ENCODE measurements at places on chromosomes 7 and 10. TPM values are rescaled to one million over a fixed set of nuclear protein-coding genes. Genes with fewer than 3 reads are reported as not detected.

Gene HTR5A
- total RNA-seq, result not detected

Gene NEUROG3
- total RNA-seq, result not detected

Gene CCL24
- total RNA-seq, result not detected

Gene GFRA1
- total RNA-seq, result not detected

- no peak overlapping the region for H3K4me3 ChIP-seq
- no peak overlapping the region for H3K27ac ChIP-seq
- H3K36me3 ChIP-seq, result no peaks in the 10 kb centered on the region
- H3K27me3 ChIP-seq, result peaks cover 13% of the 10 kb centered on the region
- DNase-seq, result no peak
These were observed 27.3 kb upstream of the PFKP start for GRCh38 chr10:3040069-3040468.

- H3K27ac ChIP-seq, result no peak overlapping the region
- H3K4me1 ChIP-seq, result peaks cover 12% of the 10 kb centered on the region
- H3K36me3 ChIP-seq, result no peaks in the 10 kb centered on the region
- H3K27me3 ChIP-seq, result peaks cover 11% of the 10 kb centered on the region
These were observed 34.8 kb downstream of the KLF6 start for GRCh38 chr10:3750006-3750816.

DNA sequence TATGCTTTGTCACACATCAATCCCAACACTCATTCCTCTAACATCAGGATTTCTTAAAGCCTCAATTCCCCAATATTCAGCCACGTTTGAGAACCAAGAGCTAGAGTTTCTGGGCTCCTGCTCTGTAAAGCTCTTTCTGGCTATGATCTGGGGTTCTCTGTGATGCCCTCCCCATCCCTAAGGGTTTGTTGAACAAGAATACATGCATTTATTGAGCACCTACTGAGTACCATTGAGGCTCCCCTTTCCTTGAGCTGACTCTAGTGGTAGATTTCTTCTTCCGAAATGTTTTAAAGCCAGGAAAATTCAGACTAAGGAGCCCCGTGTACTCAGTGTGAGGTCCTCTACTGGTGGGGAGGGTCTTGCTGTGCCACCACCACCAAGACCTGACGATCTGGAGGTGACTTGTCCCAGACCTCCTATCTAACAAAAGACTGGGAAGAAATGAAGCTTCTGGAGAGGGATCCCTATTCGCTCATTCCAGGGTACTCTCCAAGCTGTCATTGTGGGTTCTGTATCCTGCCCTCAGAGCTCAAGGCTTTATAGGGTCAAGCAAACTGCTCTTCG is 23.1 kb upstream of the SRGN start:
- H3K27me3 ChIP-seq, result no peaks in the 10 kb centered on the region
- H3K36me3 ChIP-seq, result peaks cover 3% of the 10 kb centered on the region
- H3K27ac ChIP-seq, result peak overlapping the region; percentile 94
- H3K4me1 ChIP-seq, result peaks cover 45% of the 10 kb centered on the region
- no peak for DNase-seq
- no peak overlapping the region for H3K4me3 ChIP-seq

DNA sequence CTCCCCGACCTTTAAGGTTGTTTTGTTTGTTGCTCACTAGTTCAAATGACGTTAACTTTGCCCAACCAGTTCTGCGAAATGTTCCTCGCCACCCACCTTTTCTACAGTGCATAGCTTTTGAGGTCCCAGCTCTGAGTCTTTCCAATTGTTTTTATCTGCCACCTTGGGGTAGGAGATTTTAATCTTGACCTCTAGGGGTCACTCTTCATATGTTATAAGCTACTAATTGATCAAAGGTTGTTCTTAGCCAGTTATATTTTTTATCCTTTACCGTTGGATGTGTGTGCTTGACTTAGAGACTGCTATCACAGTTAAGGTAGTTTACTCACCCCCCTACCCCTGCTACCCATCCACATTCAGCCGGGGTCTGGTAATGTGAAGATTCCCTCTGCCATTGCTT is 372.4 kb downstream of the SUGCT start:
- no peak overlapping the region for H3K27ac ChIP-seq
- no peaks in the 10 kb centered on the region for H3K27me3 ChIP-seq
- no peaks in the 10 kb centered on the region for H3K4me1 ChIP-seq
- no peak for DNase-seq
- H3K36me3 ChIP-seq, result no peaks in the 10 kb centered on the region
- H3K4me3 ChIP-seq, result no peak overlapping the region

GRCh38 chr7:154373956-154374355 is 321.8 kb downstream of the DPP6 start:
- no peak overlapping the region for H3K4me3 ChIP-seq
- H3K27me3 ChIP-seq, result no peaks in the 10 kb centered on the region
- H3K4me1 ChIP-seq, result no peaks in the 10 kb centered on the region

DNA sequence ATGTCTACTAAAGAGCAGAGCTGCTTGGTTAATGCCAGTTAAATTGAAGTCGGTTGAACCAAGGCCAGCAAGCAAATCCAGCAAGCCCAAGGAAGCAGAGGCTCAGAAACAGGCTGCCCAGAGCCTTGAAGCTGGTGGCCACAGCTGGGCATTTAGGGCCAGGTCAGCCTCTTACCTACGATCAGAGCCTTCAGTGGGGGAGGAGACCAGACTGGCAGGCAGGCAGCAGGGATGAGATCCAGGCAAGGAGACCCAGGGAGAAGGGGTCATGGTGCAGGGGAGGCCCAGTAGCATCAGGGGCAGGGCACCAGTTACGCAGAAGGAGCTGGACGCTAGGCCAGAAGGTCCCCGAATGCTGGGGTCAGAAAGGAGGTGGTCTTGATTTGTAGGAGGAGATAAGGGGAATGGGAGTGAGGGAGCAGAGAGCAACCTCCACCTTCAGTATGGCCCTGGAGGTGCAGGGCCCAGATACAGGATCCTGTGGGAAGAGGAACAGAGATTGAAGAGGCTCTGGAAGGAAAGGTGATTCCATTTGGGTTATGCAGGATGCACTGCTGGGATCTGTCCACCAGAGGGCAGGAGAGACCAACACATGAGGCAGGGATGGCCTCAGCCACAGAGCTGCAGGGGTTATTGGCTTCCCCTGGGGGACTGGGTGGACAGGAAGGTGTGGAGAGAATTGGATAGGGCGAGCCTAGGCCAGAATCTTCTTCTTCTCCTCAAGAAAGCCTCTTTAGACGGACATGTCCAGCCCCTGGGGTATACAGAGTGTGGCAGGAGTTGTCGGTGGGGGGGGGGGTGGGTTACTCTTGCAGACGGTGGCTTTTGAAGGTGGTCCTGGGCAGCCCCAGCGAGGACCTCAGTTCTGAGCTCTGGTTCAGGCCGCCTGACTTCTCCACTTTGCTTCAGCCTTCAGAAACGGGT is 132.6 kb upstream of the PODXL start:
- H3K27ac ChIP-seq, result no peak overlapping the region
- peaks cover 2% of the 10 kb centered on the region for H3K4me1 ChIP-seq

- peak within 1 kb of the TSS; percentile 97 for H3K4me3 ChIP-seq
- H3K4me1 ChIP-seq, result peaks cover 46% of the 10 kb centered on the region
- H3K27ac ChIP-seq, result peak within 1 kb of the TSS; percentile 99
These were observed at the start of gene NAMPT for GRCh38 chr7:106284714-106285050. Gene NAMPT, minus strand, starts transcription at chr7:106284983. Its CDS starts 99 bp downstream, at chr7:106284884.

DNA sequence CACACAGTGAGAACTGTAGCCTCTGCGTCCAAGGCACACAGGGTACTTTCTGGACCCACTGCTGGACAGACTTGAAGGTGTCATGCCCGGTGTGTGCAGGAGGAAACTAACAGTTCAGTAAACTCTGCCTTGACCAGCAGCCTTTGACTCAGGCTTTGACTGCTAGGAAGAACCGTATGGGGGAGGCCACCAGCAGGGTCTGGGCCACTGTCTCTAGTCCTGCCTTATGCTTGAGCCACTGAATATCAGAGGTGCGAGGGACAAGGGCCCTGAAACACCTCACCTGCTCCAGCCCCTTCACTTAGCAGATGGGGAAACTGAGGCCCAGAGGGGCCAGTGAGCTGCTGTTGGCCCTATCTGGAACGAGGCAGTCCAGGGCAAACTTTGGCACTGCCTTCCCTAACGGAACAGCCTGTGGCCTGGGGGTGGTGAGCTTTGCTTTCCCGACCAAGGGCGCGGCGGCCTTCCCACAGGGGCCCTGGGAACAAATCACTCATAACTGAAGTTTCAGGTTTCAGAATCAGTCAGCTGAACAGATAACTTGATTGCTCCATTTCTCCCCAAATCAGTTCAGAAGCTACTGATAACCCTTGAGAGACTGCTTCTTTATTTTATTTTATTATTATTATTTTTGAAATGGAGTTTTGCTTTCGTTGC is 130.0 kb downstream of the FAM53B start:
- no peak overlapping the region for H3K4me3 ChIP-seq
- H3K36me3 ChIP-seq, result peaks cover 16% of the 10 kb centered on the region
- peaks cover 23% of the 10 kb centered on the region for H3K4me1 ChIP-seq
- no peak overlapping the region for H3K27ac ChIP-seq

GRCh38 chr7:111532625-111533024 is 29.7 kb downstream of the IMMP2L start:
- no peak overlapping the region for H3K27ac ChIP-seq
- H3K27me3 ChIP-seq, result no peaks in the 10 kb centered on the region
- peaks cover 27% of the 10 kb centered on the region for H3K4me1 ChIP-seq
- H3K4me3 ChIP-seq, result no peak overlapping the region
- no peaks in the 10 kb centered on the region for H3K36me3 ChIP-seq

GRCh38 chr10:106309376-106309775 is 855.1 kb downstream of the SORCS1 start:
- H3K27ac ChIP-seq, result no peak overlapping the region
- H3K4me1 ChIP-seq, result no peaks in the 10 kb centered on the region
- H3K36me3 ChIP-seq, result no peaks in the 10 kb centered on the region
- H3K4me3 ChIP-seq, result no peak overlapping the region
- no peaks in the 10 kb centered on the region for H3K27me3 ChIP-seq

- H3K36me3 ChIP-seq, result no peaks in the 10 kb centered on the region
- H3K4me1 ChIP-seq, result no peaks in the 10 kb centered on the region
- no peak overlapping the region for H3K4me3 ChIP-seq
- no peaks in the 10 kb centered on the region for H3K27me3 ChIP-seq
- DNase-seq, result no peak
These were observed 24.3 kb downstream of the YKT6 start for GRCh38 chr7:44224974-44225565.

DNA sequence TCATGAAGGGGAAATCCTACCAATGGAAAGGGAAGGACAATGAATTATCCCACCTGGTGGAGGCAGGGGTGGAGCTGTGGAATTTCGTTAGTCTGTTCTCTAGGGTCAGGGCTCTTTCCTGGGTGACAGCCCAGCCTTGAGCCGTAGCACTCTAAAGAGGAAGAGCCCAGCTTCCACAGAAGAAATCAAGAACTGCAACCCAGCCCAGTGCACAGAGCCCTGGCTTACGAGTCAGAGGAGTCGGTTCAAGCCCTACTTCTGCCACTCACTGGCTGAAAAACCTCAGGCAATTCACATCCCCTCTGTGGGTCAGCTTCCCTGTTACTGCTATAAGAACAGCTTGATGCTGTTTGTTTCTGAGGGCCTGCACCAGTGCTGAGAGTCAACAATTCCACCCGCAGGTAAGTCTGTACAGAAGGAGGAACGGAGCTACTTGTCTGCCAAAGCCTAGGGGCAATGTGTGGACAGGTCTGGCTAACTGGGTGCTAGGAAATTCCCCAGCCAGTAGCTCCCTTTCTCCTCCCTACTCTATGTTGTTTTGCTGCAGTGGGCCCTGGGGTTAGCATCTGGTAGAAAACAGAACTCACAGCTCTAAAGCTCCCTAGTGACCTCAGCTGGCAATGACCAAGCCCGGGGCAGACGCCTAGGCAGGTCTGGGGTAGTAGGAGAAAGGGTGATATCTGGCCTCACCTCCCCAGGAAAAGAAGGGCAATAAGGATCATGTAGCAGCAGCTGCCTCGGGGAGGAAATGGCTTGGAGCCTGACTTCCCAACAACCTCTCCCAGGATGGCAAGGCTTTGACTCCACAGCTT is 3.3 kb downstream of the AVPI1 start:
- no peaks in the 10 kb centered on the region for H3K27me3 ChIP-seq
- peaks cover 17% of the 10 kb centered on the region for H3K4me1 ChIP-seq
- H3K4me3 ChIP-seq, result no peak overlapping the region
- no peak for DNase-seq
- no peaks in the 10 kb centered on the region for H3K36me3 ChIP-seq
- H3K27ac ChIP-seq, result no peak overlapping the region

DNA sequence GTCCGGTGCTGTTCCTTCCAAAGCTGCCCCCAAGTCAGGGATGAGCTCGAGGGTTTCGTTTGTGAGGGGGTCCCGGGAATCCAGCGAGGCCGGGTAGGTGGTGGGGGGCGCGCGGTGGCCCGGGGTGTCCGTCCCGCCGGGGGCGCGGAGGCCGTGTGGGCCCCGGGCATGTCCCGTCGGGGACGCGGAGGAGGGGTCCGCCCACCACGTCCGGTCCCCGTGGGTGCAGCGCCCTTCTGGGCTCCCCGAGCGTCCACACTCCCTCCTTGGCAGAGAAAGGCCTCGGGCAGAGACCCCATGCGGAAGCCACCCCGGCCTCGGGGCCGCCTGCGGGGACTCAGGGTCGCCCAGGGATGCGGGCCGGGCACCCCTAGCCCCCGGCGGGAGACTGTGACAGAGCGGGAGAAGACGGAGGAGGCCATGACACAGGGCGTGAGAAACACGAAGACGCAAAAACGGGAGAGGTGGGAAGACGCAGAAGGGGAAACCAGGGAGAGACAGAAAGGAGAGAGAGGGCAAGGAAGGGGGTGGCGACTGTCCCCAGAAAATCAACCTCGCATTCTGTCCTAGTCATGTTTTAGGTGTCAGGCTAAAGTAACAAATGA is 640 bp upstream of the ZNF425 start:
- H3K27me3 ChIP-seq, result no peaks in the 10 kb centered on the region
- peaks cover 44% of the 10 kb centered on the region for H3K36me3 ChIP-seq
- peak overlapping the region; percentile 100 for H3K4me3 ChIP-seq
- peak; percentile 66 for DNase-seq

DNA sequence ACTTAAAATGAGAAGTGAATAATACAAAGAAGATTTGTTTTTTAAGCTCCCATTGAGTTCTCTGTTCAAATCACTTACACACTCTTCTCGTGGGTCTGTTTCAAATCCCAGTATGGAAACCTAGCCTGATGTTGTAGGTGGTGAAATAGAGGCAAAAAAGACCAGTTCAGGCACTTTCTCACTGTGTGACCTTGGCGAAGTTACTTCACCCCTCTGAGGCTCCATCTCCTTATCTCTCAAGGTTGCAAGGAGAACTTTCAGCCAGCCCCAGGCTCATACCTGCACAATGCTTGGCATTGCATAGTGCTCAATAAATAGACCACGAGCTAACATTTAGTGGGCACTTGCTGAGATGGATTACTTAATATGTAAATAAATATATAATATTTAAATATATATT is 90.1 kb downstream of the PRLHR start:
- no peaks in the 10 kb centered on the region for H3K4me1 ChIP-seq
- peaks cover 4% of the 10 kb centered on the region for H3K27me3 ChIP-seq
- no peak overlapping the region for H3K4me3 ChIP-seq
- no peaks in the 10 kb centered on the region for H3K36me3 ChIP-seq
- DNase-seq, result no peak

- peak overlapping the region; percentile 96 for H3K27ac ChIP-seq
- peak overlapping the region; percentile 59 for H3K4me3 ChIP-seq
- peaks cover 25% of the 10 kb centered on the region for H3K36me3 ChIP-seq
- DNase-seq, result no peak
These were observed 82.5 kb downstream of the RTKN2 start for GRCh38 chr10:62185919-62186692.

- peaks cover 32% of the 10 kb centered on the region for H3K27me3 ChIP-seq
- H3K27ac ChIP-seq, result no peak overlapping the region
- no peak for DNase-seq
- peaks cover 18% of the 10 kb centered on the region for H3K4me1 ChIP-seq
- H3K4me3 ChIP-seq, result no peak overlapping the region
These were observed 138.7 kb downstream of the ZNF365 start for GRCh38 chr10:62512732-62513475.

- DNase-seq, result peak; percentile 88
- H3K27me3 ChIP-seq, result no peaks in the 10 kb centered on the region
- peak within 1 kb of the TSS; percentile 99 for H3K27ac ChIP-seq
- peaks cover 13% of the 10 kb centered on the region for H3K36me3 ChIP-seq
- H3K4me3 ChIP-seq, result peak within 1 kb of the TSS; percentile 99
- peaks cover 19% of the 10 kb centered on the region for H3K4me1 ChIP-seq
These were observed at the start of gene BLOC1S2 for GRCh38 chr10:100286051-100287033. Gene BLOC1S2, minus strand, starts transcription at chr10:100286680. Its CDS starts 21 bp downstream, at chr10:100286659.

Measured in activated T-helper 2 cell treated with anti-CD3 and anti-CD28 coated beads, Interferon-gamma antibody, Interleukin-2, Interleukin-4, amounts not matched to agents 10 μg/mL and 5 μg/mL and 100 μg/mL, durations not matched to agents 14 hours and 24 hours and 36 hours (primary cell).